ENCODE measurements at places on chromosomes 3 and 15.

GRCh38 chr3:97111244-97111643 lies 296.9 kb downstream of the EPHA6 start:
- DNase-seq = no peak

DNA sequence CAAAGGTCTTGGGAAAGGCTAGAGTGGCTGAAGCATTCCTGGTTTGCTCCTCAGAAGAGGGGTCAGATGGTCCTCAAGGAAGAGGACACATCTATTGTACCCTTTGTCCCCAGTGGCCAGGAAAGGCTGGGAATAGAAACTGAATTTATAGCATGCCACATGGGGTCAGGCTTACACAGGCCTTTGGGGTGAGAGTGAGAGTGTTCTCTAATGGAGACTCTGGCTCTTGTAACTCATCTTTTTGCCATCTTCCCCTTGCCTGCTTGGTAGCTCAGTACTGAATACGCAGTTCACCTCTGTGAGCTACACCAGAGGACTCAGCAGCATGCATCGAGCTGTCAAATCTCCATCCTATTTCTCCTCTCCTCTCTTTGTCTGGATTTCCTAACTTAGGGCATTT lies 87.5 kb downstream of the ATP2B2 start:
- peak; percentile 25 for DNase-seq

- DNase-seq = no peak
These were observed 50.5 kb upstream of the CCDC174 start for GRCh38 chr3:14600856-14601610.

- DNase-seq = no peak
These were observed 67.8 kb downstream of the THSD4 start for GRCh38 chr15:71183063-71183462.

DNA sequence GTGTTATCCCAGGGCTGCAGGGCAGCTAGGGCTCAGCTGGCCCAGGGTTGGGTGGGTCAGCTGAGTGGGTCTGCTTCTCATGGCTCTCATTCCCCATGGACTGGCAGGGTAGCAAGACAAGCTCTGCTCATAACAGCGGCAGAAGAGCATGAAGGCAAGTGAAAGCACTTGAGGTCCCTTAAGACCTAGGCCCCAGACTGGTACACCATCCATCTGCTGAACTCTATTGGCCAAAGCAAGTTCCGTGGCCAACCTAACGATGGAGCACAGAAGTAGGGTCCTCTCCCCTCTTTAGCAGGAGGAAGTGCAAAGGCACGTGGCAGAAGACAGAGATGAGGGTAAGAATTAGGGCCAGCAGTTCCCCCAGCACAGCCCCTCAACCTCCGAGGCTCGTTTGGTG lies 174.3 kb upstream of the TOPAZ1 start:
- no peak for DNase-seq
